ENCODE measurements at places on chromosomes 7 and 10.

DNA sequence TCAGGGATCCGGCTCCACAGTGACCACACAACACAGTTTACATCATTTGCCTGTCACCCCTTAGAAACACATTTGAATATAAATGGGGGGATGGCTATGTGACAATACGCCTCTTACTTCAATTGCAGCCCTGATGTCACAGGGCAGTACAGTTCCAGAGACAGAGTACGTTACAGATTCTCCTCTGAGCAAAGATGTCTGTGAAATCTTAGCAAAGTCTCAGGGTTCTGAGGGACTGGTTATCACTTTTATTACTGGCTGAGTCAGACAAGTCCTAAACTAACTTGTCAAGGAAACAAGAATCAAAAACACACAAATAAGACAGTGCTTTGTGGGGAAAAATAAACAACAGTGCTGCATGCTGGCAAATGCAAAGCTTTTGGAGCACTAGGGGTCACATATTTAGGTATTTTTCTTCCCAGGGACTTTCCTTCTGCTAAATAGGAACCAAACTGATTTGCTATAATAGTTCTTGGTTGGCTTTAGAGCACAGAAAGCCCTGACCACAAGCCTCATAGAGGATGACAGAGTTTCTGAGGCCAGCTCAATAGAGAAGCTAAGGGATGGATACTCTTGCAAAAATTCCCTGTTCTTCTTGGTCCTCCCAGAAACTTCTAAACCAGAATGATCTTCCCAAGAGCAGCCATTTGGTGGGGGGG is 501.6 kb downstream of the GRID1 start:
- DNase-seq, result no peak

- no peak for DNase-seq
Measured at GRCh38 chr7:72924386-72924732, 536 bp upstream of the POM121 start.

- no peak for DNase-seq
Measured at GRCh38 chr10:128626397-128627000, 500.3 kb upstream of the MKI67 start.

DNA sequence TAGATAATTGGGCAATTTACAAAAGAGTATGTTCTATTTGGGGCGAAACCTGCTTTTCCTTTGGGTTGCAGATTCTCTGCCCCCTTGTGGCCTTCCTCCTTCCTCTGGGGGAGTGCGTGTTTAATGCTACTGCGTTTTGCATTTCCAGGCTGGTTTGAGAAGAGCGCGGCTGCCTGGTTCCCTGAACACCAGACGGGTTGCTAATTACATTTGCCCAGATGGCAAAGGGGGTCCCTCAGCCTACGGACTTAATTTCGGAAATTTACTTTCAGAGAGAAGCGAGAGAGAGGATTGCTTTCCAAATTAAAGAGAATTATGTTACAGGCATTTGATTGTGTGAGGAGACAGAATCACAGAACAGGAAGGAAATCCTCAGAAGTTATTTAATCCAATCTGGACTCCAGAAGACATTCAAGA is 91.9 kb upstream of the JAZF1 start:
- DNase-seq, result no peak

DNA sequence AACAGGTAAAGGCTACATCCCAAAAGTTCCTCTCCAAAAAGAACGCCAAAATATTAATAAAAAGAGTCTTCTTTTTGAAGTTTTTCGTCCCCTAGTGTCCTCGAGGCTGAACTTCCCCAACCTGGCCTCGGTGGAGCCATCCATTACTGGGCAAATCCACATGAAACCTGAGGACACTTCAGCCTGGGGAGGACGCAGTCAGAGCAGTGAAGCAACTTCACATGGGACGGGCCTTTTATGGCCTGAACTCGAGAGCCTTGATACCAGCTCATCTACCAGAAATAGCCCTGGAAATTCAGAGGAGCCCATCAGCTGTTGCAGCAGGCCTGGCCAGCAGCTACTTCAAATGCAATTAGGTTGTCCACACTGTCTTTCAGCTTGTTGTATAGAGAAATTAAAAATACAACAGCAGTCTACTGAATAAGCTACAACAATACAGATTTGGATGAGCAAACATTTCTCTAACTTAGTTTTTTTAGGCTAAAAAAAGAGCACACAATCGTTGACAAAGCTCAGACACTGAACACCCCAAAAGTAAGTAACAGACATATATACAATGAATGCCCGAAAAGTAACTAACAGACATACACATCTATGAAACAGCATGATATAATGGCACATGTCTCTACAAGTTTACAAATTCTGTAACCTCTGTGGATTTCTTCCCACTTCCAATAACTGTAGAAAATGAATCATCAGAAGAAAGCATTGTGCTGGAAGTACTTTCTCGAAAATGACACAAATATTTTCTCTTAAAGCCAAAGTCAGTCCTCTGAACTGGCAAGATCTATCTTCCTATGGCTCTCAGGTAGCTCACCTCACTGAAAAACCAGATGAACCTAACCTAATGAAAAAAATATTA is at the start of gene SVIL:
TSS of gene SVIL (minus strand) at position 208 of the 862 bp plus-strand sequence. CDS start 79,913 bp downstream, outside the sequence.
- DNase-seq, result no peak

GRCh38 chr7:129227646-129228578 is 3.1 kb downstream of the AHCYL2 start:
- DNase-seq, result no peak

DNA sequence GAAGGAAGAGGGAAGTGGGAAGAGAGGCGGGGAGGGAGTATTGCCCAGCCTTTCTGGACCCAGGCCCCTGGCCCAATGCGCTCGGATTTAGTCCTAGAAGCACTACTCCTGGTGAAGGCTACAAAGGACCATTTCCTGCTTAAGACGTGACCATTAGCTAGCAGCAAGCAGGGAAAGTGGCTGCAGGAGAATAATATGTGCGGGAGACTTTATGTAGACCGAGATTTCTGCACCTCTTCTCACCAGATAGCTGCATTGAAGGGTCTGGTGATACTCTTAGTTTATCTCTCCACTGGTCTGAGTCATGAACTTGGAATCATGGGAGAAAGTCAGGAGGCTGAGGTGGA is 3.1 kb downstream of the VAX1 start:
- DNase-seq, result no peak

DNA sequence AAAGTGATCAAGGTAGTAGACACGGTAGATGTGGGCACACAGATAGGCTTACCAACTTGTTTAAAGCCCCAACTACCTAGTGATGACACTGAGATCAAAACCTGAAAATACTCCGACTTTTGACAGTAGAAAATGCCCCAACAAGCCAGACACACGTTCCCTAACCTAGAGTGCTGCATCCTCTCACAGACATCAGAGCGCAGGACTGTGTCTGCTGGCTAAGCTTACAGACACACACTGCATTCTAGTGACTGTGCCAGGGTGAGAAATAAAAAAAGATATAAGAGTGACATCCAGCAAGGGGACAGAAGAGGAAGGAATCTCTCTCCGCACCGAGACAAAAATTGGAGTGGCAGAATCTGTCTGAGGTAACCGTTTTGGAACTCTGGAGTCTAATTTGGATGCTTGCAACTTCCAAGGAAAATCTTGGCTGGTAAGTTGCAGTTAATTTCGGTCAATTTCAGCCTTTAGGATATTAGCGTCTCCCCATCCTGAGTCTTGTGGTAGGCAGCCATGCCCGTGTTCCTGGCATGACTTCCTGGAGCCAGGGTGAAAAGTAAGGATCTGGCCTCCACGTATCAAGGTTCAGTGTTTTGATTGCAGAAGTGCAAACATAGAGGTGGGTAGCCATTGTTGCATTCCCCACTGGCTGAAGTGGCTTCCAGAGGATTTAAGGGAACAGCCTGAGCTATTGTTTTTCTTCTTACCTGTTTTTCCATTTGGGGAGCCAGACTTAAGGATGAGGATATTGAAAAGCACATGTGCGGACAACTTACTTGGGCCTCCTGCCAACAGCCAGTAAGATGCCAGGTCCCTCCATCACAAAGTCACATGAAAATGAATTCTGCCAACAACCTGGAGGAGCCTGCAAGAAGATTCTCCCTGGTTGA is 124.1 kb downstream of the SMURF1 start:
- DNase-seq, result no peak

- no peak for DNase-seq
Measured at GRCh38 chr7:112157072-112157471, 49.1 kb downstream of the DOCK4 start.

DNA sequence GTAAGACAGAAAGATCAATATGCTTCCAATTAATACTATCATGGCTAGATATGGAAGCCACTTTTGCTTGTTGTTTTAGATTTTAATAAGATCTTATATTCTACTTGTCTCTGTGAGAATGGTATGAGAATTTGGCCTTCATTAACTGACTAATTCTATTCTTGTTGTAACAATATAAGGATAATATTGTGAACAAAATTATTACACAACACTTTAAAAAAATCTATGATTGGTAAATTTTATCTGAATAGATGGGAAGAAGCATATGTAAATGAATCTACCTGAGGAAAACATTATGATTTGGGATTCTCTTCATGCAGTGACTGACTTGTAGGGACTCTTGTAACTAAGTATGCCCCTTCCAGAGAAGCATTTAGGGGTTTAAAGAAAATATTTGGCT is 308.9 kb upstream of the KCND2 start:
- no peak for DNase-seq

Measured in esophagus squamous epithelium (tissue), 5 donors.